ENCODE measurements at places on chromosomes 5 and 9.

DNA sequence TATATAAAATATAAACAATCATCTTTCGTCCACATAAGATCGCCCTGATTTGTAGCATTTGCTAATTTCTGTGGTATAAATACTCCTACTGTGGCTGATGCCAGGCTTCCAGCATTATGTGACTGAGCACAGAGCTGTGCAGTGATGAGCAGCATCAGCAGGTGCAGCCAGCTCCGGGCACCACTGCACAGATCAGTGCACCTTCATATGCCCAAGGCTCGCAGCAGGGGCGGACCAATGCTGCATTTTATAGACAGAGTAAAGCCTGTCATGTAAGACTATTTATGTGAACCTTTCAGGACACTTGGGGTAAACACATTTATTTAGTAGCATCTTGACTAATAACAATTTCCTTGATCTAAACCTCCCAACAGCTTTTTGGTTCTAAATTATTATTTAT is 53.1 kb downstream of the LMNB1 start:
- no peak for DNase-seq

- no peak for DNase-seq
Measured at GRCh38 chr9:2242831-2243330, 227.7 kb downstream of the SMARCA2 start.

DNA sequence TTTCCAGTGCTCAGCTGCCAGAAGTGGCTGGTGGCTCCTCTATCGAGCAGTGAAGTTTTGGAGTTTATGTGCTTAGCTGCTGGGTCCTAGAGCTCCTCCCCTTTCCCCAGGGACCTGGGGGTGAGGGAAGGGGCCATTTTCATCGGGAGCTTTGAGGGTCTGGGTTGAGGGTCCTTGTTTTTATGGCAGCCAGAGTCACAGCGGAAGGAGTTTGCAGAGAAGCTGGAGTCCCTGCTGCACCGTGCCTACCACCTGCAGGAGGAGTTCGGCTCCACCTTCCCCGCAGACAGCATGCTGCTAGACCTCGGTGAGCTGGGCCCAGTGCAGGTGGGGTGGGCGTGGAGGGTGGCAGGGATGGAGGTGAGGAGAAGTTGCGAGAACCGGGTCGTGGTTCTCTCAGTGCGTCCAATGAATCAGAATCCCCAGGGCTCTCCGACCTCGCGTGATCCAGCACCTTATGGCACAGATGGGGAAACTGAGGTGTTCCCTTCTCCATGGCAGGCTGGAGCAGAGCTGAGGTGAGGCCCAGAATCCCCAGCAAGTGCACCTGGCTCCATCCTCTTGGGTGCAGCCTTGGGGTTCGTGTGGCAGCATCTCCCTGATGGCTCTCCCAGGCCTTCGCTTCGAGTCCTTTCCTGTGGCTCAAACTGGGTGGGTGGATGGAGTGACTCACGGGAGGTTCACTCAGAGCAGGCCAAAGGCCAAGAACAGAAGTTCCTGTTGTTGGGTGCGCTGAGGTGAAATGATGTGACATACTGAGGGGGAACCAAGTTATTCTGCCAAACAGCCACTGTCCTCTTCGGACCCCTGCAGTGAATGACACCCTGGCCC is 21.7 kb upstream of the DOLPP1 start:
- no peak for DNase-seq

GRCh38 chr5:93076566-93076965 is 504.5 kb downstream of the NR2F1-AS1 start:
- no peak for DNase-seq

DNA sequence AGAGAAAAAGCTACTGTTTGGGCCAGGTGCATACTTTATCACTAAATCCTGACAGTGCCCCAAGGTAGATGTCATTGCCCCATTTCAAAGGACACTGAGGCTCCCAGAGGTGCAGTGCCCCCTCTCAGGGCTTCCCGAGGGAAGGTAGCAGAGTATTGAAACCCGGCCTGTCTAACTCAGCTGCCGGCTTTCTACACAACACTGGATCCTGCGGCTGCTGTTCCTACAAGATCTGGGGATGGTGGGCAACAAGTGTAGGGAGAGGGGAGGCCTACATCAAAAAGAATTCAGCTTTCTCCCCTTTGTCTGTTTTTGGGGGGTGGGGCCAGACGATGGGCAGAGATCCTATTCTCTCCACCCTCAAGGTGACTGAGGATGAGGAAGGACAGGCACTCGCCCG is 200.8 kb downstream of the DAB2IP start:
- DNase-seq = peak; percentile 8

DNA sequence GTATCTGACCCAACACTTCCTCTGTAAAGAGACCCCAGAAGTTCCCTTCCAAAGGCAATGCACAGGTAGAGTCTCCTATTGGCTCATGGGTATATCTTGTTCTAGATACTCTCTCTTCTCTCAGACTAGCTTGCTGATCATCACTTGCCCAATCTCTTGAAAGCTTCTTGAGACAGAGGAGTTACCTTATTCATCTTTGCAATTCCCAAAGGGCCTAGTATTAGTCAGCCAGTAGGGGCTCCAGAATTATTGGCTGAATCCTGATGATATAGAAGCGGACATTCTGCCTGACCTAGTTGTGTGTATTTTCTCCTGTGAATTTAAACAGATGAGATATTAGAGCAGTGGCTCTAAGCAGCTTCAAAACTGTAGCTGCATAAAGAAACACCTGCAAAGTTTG is 304.0 kb upstream of the KLF4 start:
- no peak for DNase-seq

DNA sequence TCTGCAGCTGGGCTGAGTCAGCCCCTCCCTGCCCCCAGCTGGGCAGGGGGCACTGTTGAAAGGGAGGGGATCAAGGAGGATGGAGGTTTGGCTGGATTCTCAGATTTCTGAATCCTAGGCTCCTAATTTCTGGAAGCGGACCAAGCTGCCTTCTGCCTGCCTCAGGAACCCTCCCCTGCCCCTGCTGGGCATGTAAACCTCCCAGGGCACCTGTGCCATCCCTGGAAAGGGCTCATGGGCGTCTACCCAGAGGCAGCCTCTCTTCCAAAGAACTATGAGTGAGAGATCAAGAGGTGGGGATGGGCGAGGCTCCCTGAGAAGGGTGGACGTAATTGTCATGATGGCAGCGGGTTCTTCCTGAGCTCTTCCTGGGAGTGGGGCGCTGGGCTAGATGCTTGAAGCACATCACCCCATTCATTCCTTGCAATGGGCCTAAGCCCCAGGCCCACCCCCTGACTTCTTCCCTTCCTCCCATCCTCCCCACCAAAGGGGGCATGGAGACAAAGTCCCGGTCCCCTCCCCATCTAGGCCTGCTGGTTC is 21.6 kb downstream of the CSF1R start:
- no peak for DNase-seq

- DNase-seq = no peak
Measured at GRCh38 chr5:418162-419121, 24.5 kb upstream of the EXOC3 start.

- no peak for DNase-seq
Measured at GRCh38 chr5:173029499-173029921, 26.6 kb upstream of the CREBRF start.

DNA sequence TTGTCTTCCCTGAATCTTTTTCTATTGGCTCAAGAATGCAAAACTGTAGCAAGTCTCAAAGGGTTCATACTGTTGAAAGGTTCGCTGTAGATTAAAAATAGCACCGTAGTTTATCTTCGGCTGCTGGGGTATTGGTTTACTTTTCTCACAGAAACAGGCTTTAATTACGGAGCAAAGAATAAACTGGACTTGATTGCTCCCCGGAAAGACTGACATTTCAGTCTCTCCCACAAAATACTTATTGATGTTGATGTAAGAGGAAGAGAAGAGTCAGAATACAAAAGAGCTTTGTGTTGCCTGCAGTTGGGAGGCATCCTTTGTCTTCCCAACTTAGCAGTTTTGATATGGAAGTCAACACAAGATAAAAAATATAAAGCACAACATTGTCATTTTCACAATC is 183.9 kb upstream of the DMAC1 start:
- DNase-seq = no peak

GRCh38 chr5:59037453-59037852 is 454.6 kb downstream of the RAB3C start:
- no peak for DNase-seq

DNA sequence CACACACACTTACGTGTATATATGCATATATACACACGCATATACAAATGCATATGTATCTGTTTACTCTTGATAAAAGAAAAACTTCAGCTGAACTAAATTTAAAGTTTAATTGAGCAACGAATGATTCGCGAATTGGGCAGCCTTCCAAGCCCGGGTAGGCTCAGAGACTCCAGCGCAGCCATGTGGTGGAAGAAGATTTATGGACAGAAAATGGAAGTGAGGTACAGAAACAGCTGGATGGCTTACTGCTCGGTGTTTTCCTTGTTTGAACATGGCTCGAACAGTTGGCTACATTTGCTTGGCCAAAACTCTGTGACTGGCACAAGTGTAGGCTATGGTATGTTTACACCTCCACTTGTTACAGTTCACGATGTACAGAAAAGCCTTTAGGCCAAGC is 239.3 kb upstream of the PRDM9 start:
- no peak for DNase-seq

DNA sequence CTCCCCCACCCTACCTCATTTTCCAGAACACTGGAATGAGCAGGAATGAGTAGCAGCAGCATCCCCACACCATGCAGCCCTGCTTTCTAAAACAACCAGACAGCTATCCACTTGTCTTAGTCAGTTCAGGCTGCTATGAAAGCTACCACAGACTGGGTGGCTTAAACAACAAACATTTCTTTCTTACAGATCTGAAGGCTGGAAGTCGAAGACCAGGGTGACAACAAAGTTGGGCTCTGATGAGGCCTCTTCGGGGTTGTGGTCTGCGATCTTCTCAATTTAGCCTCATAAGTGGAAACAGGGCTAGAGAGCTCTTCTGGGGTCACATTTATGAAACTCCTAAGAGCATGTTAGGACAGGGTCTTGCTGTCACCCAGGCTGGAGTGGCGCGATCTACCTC is 38.9 kb downstream of the LPAR1 start:
- DNase-seq = no peak

DNA sequence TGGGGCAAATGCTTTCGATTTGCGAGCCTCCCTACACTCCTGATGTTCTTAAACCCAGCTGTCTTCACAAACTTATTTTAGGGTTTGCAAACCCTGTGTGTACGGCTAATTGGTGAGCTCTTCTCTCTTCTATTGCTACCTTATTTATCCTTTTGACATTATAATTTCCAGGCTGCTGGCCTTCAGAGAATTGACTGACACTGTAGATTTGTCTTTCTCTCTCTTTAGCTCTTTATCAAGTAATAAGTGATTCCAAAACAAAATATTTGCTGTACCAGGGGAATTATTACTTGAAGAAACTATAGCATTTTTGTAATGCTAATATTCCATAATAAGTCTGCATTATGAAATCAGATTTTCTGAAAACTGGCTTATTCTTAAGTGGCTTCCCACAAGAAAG is 92.5 kb downstream of the NPR3 start:
- DNase-seq = no peak

GRCh38 chr5:62268234-62268633 is 37.8 kb upstream of the KIF2A start:
- DNase-seq = no peak

GRCh38 chr9:101029315-101030085 is 973 bp downstream of the PLPPR1 start:
- DNase-seq = no peak

- DNase-seq = no peak
Measured at GRCh38 chr5:125037530-125037929, 291.1 kb upstream of the ZNF608 start.

- DNase-seq = no peak
Measured at GRCh38 chr5:67636091-67636490, 439.5 kb upstream of the CD180 start.

DNA sequence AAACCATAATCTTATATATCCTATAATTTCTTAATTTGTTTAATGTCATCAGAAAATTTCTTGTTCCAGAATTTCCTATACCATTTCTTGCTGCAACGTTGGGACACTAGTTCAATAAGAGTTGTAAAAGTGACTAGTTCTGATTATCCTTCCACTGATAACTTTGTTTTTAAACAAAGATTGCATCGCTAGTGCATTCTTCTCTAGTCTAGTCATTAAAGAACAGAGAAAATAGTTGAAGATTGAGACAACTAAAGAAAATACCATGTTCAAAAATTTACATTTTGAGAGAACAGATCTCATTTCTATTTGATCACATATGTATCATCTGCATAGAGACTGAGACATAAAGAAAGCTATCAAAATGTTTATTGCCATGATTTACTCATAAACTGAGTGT is 1888.2 kb downstream of the EFNA5 start:
- no peak for DNase-seq

DNA sequence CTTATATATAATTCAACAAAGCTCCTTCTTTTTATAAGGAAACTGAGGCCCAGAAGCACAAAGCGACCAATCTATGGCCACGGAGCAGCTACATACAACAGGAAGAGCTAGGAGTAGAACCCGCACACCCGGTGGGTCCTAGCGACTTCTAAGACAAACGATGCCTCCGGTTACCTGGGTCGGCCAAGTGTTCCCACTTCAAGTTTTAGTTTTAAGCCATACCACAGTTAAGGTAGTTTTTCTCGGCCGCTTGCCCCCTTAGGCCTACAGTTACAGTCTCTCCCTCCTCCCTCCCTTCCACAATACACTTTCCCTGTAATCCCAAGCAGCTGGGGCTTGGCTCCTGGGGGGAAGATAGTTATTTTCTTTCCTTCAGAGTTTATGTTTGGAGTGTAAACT is 533 bp downstream of the SREK1IP1 start:
- peak; percentile 25 for DNase-seq

GRCh38 chr5:107958861-107959260 is 288.1 kb upstream of the EFNA5 start:
- DNase-seq = no peak

GRCh38 chr9:103702572-103702971 is 391.5 kb upstream of the SMC2 start:
- no peak for DNase-seq

DNA sequence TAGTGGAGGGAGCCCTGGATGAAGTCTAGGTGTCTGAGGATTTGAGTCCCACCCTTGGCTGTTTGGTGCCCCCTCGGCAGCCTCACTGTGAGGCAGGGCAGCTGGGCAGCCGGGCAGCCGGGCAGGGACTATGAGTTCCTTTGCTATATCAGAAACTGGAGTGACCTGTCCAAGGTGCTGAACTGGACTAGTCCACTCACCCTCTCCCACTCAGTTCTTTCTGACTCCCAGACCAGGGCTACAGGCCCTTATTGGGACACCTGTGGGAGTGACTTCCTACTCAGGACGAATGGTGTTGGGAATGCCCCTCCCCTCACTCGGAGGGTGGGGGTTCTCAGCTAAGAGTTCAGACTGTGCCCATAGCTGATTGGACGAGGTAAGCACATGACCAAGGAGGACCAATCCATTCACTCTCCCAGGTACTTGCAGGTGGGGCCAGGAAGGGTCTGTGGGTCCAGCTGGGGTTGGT is 34.1 kb upstream of the RAPGEF1 start:
- peak; percentile 39 for DNase-seq

GRCh38 chr9:72280913-72281500 is 84.0 kb downstream of the ZFAND5 start:
- peak; percentile 75 for DNase-seq
